NCI-H526 (cell line): ENCODE measurements at places on chromosomes 1 and 21.

- DNase-seq = no peak
Observed at GRCh38 chr1:98924977-98925376, 79.7 kb downstream of the PLPPR5 start.

DNA sequence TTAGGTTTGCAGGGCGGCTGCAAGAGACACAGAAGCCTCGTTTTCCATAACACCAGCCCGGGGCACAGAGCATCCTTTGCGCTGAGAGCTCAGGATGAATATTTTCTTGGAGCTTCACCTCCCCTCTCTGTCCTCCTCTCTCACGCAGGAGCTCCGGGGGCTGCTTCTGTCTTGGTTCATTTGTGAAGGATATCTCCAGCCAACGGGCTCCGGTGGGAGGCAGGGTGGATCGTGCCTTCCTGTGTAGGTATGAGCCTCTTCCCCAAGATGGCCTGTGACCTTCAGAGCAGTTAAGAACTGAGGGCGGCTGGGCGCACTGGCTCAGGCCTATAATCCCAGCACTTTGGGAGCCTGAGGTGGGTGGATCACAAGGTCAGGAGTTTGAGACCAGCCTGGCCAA, 319.0 kb upstream of the C1orf174 start:
- DNase-seq = no peak

DNA sequence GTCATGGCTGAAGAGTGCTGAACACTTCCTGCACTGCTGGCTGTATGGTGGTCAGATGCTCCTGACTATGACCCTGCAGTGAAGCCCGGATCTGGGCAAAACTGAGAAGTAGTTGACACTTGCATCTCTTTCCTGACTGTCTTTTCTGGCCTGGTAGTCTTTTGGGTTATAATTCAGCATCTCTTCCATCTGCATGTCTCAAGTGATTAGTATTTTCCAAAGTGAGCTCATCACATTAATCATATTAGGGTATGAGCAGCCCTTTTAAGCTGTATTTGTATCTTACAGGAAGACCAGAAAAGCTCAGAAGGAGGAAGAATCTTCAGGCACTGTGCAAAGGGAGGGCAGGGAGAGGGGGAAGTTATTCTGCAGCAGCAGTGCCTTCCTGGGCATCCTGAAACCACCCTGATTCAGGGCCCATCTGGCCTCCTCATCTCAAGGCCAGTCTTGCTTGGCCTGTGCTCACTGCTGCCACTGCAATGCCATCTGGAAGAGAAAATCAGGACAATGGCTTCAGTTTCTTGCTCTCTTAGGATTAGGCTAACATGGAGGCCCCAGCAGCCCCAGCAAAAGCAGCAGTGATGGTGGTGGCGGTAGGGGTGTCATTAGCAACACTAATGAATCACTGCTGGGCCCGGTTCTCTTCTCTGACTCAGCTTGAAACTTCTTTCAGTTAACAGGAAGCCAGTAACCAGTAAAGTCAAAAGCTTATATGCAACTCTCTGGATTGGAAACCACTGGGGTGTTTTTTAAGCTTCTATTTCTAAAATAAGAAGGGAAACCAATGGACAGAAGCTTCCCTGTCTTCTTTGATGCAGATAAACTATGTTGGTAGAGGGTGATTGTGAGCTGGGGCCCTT, 63.3 kb upstream of the WDR26 start:
- DNase-seq = no peak

DNA sequence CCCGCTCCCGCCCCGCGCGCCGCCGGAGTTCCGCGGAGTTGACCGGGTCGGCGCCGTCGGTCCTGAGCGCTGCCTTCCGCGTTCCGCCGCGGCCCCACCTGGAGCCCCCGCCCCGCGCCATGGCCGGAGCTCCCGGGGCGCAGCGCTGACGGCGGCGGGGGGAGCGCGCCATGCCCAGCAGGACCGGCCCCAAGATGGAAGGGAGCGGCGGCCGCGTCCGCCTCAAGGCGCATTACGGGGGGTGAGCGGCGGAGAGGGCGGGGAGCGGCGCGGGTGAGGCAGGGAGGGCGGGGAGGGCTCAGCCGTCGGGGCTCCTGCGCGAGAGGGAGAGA, 216 bp downstream of the PRKCZ start:
- DNase-seq = peak; percentile 83

GRCh38 chr1:165595246-165595938, 35.6 kb upstream of the MGST3 start:
- DNase-seq = no peak

GRCh38 chr1:24103408-24103807, 8.5 kb downstream of the MYOM3 start:
- no peak for DNase-seq

GRCh38 chr1:171852272-171852671, 11.0 kb downstream of the DNM3 start:
- DNase-seq = no peak

GRCh38 chr21:45802425-45802824, 158.9 kb downstream of the PCBP3 start:
- no peak for DNase-seq

GRCh38 chr1:194474701-194475100, 1288.3 kb upstream of the B3GALT2 start:
- DNase-seq = no peak

DNA sequence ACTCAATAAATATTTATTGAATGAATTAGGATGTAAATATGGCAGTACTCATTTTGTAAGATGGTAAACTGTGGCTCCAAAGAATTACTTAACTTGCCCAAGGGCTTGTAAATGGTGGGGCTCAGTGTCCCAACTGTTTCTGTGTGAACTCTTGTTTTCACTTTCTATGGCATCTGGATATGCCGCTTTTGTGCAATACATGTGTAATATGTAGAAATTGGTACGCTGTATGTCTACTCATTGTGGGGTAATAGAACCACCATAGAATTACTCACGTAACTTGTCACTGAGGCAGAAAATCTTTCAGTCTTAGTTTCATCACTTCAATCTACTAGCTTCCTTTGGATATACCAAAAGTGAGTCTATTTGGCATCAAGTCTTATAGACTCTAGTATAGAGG, 977 bp downstream of the PRPF3 start:
- no peak for DNase-seq

DNA sequence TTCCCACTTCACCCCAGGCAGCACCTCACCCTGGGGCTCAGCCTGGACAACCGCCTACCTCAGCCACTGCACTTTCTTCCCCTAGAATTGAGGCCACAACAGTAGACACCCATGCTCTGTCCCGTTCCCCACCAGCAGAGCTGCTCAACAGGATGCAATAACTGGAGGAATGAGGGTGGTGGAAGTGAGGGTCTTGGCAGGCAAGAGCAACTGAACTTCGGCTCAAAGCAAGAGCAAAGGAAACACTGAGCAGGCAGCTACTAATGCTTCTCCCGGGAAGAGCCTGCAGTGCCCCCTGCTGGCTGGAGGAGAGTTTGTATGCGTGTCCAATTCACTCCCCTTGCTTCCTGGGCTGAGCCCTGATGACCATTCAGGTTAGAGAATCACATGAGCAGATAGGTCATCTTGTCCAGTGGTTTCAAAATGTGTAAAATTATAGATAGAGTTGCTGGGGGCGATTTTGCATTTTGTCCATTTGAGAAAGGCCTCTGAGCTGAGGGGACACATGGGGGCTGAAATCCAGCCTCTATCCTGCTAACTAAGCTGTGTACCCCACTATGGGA, 13.9 kb downstream of the NT5C1A start:
- DNase-seq = peak; percentile 88

DNA sequence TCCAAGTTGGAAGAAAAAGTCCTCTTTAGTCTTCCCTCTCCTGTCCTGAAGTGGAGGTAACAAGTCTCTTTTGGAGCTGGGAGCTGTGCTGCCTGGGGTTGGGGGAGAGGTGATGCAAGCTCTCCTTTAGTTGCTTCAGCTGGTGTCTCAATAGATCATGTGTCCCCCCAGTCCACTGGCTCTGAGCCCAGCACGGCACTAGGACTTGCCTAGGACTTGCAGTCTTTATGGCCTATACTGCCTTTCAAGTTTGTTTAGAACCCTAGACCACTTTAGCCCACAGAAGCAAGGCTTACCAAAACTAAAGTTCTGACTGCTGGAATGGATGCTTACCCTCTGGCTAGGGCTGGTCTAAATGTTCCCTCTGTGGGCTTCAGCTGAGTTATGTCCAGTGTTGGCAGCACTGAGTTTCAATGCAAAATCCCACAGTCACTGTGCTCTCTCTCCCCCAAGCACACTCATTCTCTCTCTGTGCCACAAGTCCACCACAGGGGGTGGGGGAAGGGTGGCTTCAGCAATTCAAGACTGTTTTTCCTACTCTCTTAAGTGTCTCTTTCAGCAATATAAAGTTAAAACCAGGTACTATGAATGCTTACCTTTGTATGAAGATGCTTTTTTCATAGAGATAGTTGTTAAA, 185.0 kb downstream of the DNAH14 start:
- DNase-seq = no peak

GRCh38 chr1:166814611-166815010, 24.7 kb upstream of the POGK start:
- DNase-seq = no peak

DNA sequence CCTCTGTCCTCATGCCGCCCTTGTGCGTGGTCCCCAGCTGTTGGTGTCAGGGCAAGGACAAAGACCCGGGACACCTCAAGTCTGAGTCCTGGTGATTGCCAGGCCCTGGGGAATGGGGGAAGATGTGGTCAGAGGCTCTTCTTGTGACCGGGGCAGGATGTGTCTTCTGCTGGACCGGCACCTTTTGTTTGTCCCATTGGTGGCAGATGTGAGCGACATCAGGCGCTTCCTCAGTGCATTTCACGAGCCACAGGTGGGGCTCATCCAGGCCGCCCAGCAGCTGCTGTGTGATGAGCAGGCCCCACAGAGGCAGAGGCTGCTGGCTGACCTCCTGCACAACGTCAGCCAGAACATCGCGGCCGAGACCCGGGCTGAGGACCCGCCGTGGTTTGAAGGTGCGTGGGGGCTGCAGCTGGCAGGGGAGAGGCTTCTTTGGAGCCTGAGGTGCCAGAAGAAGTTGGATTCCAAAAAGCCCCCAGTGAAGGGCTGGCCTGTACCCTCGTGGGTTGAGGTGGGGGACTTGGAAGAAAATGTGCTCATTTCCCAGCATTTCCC, 8.4 kb downstream of the DFFB start:
- DNase-seq = no peak

DNA sequence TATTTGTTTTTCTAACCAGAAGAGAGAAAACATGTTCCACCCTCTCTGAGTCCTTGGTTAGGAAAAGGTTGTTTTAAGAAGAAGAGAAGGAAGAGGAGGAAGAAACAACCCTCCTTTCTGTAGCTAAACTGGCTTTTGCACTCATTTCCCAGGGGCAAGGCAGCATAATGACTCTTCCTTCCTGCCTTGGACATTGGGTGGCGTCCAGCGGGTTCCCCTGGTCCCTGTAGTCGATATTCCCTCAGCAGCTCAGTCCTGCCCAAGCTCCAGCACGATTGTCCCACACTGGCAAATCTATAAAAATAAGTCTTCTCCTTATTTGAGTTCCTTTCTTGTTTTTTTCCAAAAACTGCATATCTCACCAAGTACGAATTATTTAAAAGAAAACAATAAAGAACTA, 81.2 kb downstream of the TEX35 start:
- DNase-seq = no peak

- DNase-seq = no peak
Observed at GRCh38 chr1:159675046-159675445, 39.3 kb downstream of the CRP start.
